ENCODE measurements at places on chromosomes 5 and 9. TPM values are rescaled to one million over a fixed set of nuclear protein-coding genes. Genes with fewer than 3 reads are reported as not detected.

PCDHGB3 gene
- total RNA-seq, result not detected

GPR150 gene
- total RNA-seq, result not detected

LHX2 gene
- not detected for total RNA-seq

CAPSL gene
- not detected for total RNA-seq

TMEM174 gene
- not detected for total RNA-seq

SV2C gene
- under 0.01 TPM for total RNA-seq

MARCOL gene
- not detected for total RNA-seq

LURAP1L gene
- 40.2 TPM for total RNA-seq

EGFL7 gene
- 52.9 TPM for total RNA-seq

RNF208 gene
- total RNA-seq, result 2.3 TPM

C5orf52 gene
- total RNA-seq, result not detected

LECT2 gene
- 25.0 TPM for total RNA-seq

PAEP gene
- not detected for total RNA-seq

CDH9 gene
- 2.2 TPM for total RNA-seq

GRCh38 chr5:147348451-147348850, 113.6 kb downstream of the STK32A start:
- DNase-seq, result no peak

GRCh38 chr5:2887481-2888348, 136.2 kb upstream of the IRX2 start:
- DNase-seq, result no peak

- DNase-seq, result no peak
These were observed 409.9 kb upstream of the ADAMTS16 start for GRCh38 chr5:4730279-4730678.

DNA sequence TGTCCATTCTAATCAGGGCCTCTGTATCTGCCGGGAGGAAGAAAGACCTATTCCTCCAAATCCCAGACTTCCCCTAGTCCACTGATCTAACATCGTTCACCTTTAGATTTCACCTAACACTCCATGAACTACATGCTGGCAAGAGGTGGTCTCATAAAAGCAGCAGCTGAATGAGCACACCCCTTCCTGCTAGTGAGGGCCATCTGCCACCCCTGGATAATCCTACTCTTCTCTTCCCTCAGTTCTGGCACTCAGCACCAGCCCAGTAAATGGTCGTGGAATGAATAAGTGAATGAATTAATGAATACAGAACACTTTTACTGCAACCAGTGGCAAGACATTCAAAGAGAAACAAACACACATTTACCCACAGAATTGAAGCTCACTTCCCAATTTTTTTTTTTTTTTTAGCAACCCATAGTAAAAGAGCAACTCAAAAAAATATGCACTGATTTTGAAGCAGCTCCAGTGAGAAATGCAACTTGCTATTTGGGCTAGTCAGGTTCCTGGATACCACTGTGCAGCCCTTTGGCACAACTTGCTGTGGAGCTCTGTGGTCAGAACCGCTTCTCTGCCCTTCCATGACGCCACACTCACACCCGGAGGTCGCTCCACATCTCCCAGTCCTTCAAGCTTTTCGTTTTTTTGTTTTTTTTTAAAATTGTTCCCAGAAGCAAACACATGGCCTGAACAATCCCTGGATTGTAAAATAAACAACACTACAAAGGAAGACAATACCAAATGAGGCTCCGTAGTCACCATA, 6.2 kb downstream of the RNF183 start:
- DNase-seq, result no peak

DNA sequence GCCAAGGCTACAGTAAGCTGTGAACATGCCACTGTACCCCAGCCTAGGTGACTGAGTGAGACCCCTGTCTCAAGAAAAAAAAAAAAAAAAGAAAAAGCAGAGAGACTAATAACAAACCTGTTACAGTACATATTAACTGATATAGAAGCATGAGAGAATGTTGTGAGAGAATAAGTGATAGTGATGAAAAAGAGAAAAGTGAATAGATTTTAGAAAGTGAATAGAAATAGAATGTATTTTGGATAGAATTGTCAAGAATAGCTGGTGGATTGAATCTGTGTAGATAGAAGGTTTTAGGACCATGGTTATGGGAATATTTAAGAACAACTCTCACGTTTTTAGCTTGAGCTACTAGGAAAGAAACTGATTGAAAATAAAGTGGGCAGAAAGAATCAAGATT, 135.8 kb downstream of the WDR70 start:
- DNase-seq, result no peak

DNA sequence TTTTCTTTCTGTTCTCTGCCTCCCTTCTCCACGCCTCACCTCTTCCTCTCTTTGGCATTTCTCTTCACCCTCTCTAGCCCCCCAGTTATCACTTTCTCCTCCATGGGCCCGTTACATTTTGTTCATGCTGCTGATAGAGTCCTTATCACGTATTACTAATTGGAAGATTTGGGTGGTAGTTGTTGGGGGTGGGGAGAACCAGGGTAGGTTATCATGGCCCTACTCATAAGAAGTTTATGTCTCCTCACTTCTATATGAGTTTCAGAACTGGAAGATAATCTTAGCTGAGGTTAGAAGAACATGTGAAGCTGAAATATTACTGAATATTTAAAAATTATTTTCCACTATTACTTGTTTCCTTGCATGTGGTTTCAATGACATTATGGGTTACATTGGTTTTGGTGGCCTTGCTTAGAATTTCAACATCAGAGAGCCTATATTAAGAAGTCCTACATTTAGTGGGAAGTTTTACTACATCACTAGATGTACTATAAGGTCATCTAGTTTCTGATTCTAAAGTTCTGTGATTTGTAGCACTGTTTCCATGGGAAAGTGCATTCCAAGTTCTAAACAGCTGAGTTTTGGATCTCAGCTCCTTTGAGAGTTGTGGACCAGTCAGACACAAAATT, 36.8 kb downstream of the PIP5K1B start:
- DNase-seq, result no peak

DNA sequence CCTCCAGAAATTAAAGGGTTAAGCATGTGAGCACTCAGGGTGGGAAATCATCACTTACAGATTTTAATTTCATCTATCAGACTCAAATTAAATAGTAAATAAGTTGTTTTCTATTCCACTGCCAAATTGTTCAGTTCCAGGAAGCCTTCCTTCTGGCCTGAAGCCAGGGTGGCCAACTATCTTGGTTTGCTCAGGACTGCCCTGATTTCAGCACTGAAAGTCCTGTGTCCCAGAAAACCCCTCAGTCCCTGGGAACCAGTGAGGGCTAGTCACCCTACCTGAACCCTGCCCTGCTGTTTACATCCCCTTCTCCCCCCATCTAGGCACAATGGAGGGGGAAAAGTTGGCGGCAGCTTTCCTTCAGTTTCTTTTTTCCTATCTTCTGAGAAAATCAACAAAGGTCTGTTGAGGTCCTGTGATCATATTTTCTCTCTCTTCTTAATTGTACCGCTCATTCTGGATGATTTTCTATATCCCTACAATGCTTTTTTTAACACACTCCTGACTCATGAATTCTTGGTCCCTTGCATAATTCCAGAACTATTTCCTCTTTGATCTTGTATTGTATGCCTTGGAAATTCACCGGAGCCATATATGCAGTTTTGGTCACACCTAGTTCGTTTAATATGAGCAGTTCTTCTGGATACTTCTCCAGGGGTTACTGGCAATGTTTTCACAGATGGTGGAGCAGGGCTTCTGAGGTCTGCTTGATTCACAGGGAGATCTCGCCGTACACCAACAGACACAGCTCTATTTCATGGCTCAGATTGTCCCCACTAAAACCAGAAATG, 103.8 kb downstream of the MAP1B start:
- DNase-seq, result peak; percentile 17

DNA sequence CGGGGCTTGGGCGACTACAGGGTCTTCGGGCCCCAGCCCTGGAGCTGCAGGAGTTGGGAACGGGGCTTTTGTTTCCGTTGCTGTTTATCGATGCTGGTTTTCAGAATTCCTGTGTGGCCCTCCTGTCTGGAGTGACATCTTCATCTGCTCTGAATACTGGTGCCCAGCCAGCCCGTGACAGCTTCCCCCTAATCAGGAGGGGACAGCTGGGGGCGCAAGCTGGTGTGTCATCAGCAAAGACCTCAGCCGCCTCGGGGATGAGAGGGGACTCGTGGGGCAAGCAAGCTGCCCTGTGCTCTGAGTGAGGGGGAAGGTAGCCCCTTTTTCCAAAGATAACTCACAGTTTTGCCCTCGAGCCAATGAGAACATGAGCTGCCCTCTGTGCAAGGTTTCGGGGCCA, 110.7 kb downstream of the RXRA start:
- no peak for DNase-seq

DNA sequence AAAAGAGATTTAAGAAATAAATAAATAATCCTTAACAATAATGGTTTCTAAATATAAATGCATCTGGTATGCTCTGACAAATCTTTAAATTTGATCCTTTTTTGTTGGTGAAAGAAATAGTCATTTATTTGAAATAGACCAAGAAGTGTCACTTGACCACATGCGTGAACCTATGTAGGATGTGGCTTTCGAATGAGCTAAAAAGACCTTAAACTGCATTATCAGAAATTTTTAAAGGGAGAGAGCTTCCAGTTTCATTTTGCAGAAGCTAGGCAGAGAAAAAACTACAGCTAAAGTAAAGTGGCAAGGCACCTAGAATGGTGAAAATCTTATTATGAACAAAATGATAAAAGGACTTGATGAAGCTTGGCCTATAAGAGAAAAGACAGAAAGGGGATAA, 309.2 kb upstream of the EFNA5 start:
- DNase-seq, result no peak

DNA sequence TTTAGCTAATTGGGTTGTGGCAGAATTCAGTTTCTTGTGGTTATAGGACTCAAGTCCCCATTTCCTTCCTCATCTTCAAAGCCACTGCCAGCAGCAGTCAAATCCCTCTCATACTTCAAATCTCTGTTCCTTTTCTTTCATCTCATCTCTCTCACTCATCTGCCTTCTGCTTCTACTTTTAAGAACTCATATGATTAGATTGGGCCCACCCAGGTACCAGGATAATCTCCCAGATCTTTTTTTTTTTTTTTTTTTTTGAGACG, 8.0 kb upstream of the REEP5 start:
- DNase-seq, result no peak

GRCh38 chr9:134662143-134662876, 20.7 kb downstream of the COL5A1 start:
- peak; percentile 80 for DNase-seq

GRCh38 chr5:127320032-127320965, 29.7 kb downstream of the MEGF10 start:
- DNase-seq, result no peak

GRCh38 chr5:32420506-32420905, 24.0 kb downstream of the ZFR start:
- no peak for DNase-seq

GRCh38 chr9:37998881-37999587, 70.0 kb downstream of the SHB start:
- no peak for DNase-seq

DNA sequence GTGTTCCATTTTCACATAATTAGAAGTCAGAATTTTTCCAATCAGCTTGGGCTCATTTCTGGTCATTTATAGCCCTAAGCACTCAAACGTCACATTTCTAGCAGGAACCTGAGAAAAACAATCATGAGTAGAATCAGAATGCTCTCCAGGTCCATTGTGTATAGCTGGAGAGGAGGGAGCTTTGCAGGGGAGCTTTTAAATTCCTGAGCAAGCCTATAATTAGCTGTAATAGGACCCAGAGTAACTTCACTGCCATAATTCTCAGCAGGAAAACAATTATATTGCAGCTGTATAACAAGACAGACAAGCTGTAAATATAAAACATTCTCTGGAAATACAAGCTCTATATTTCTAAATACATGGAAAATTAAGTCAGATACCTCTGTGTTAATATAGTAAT, 637.6 kb upstream of the SGCD start:
- DNase-seq, result no peak

- peak; percentile 30 for DNase-seq
These were observed 42.6 kb upstream of the ANKRD18A start for GRCh38 chr9:38662763-38663593.

DNA sequence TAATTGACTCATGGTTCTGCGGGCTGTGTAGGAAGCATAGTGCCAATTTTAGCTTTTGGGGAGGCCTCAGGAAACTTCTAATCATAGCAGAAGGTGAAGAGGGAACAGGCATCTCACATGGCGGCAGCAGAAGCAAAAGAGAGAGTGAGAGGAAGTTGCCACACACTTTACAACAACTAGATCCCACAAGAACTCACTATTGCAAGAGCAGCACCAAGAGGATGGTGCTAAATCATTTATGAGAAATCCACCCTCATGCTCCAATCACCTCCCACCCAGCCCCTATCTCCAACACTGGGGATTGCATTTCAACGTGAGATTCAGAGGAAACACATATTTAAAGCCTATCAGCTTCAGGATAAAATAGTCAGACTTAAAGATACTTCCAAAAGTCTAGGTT, 36.1 kb upstream of the LPAR1 start:
- no peak for DNase-seq

- no peak for DNase-seq
These were observed 106.6 kb downstream of the PDE8B start for GRCh38 chr5:77316871-77317661.

DNA sequence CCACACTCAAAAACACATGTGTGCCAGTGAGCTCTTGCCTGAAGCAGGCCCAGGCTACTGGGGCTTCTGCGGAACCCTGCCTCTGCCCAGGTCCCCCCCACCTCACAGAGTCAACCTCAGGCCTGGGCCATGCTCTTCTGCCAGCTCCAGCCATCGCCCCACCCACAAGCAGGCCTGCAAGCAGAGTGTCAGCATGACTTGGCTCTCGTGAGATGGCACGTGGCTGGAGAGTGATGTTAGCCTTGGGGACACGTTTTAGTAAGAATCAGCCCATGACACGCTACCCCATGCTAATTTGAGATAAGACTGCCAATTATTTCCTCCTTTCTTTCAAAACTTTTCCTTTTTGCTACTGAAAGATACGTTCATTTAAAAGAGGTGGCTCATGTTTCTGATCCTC, 351.7 kb downstream of the IRX2 start:
- DNase-seq, result no peak

DNA sequence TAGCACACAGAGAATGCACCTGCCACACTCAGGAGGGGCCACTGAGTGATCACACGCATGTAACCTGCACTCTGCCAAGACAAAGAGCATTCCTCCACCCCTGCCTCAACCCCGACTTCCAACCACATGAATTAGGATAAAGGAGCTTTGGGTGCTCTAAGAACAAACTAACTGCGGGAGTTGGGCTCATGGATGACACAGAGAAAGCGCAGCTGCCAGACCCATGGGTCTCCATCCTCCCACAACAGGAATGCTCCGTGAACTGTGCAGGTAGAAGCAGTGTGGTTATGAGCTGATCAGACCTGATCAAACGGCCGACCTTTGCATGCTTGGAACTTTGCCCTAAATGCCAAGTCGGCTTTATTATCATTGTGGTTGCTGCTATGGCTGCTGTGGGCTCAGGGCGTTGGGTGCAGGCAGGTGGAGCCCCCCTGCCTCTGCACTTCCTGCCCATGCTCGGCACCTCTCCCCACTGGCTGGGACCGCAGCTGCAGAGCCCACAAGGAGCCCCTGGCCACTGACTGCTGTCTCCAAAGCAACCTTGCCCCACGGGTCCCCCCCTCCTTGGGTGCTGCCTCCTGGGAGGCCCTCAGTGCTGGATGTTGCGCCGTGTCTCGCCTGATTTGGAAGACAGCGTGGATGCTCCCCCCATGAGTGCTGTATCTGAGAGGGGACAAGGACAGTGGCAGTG, 2.6 kb upstream of the SLC6A3 start:
- no peak for DNase-seq

- DNase-seq, result no peak
These were observed 47.8 kb downstream of the SLC1A1 start for GRCh38 chr9:4538107-4538506.
